Thoracic aorta (tissue), 2 donors: ENCODE measurements at places on chromosomes 3 and 15.
A peak's percentile ranks its signal among the peaks of the same experiment; 100 is the strongest.

GRCh38 chr3:187522293-187522692 lies 147.9 kb downstream of the SST start:
- DNase-seq, result no peak

DNA sequence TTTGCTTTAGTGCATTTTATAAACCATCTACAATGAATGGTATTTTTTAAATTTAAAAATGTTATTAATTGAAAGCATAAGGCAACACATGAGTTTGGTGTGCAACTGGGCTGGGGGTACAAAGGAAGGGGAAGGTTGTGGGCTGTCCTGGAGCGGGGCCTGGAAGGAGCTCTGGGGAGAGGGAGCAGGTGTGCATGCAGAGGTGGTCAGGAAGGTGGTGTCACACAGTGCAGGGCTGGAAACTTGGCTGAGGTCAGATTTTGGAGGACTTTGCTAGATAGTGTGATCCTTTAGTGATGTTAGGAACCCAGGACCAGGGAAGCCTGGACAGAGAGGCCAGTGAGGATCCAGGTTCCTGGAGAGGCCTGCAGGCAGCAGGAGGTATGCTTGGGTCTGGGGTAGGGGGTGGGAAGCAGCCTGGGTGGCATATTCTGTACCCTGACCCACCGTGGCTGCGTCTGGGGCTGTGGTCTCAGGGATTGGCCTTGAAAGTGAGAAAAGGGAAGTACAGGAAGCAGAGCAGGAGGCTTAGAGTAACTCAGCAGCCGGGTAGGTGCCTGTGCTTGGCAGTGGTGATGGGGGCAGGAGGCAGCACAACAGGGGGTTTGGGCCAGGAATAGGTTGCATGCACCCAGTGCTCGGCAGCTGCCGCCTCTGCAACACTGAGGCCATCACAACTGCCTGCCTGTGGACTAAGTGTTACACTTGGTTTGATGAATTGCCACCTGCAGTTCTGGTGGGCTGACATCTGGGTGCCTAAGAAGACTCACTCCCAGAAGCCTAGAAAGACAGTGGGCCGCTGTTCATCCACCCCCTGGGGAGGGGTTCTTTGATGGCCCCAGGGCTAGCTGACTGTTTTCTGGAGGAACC lies 33.0 kb downstream of the KY start:
- no peak for DNase-seq

DNA sequence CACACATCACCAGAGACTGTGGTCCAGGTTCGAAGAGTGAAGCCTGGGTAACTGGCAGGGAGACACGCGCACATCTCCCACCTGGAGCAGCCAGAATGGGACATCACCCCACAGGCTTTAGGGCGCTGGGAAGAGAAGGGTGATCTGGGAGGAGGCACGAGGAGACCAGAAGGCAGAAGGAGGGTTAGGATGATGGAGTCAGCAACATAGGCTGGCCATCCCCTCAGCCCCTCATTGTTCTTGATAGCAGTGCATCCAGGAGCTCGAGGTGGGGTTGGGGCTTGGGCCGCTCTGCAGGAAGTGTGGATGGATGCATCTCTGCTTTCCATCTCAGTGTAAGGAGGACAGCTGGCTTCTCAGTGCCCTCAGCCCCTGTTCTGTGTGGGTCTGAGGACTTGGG lies 15.2 kb downstream of the PLA2G4F start:
- DNase-seq, result no peak

- no peak for DNase-seq
Observed at GRCh38 chr3:159937561-159938166, 51.0 kb upstream of the IL12A start.

DNA sequence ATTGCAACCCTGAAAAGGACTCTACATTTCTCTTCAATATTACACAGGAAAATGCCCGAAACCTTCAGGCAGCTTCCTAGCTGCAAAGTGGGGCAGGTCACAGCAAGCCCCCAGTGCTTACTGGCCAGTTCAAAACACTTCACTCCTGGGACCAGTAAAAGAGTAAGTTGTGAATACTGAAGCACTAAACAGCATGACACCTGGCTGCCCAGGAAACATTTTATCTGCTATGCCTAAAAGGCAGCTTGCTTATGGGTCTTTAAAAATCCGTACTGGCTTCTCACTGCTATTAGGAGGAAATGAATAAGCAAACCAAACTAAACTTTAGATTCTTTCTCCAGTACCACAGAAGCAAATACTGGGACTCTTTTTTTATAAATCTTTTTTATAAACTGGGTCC lies 457.9 kb upstream of the ALCAM start:
- no peak for DNase-seq

GRCh38 chr3:86563400-86563970 lies 427.5 kb downstream of the VGLL3 start:
- DNase-seq, result no peak

DNA sequence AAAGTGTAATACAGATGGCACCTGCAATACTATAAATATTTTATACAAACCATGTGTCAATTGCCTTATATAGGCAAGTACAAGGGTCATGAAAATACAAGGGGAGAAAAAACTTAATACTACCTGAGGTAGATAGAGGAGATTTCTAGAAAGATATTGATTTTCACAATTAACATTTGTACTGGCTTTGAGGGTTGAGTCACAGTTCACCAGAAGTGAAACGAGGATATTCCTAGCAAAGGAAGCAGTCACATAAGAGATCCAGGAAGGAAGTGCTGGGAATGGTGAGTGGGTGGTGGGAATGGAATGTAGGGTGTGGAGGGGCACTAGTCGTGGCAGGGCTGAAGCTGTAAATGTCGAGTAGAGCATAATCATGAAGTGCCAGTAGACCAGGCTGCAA lies 108.7 kb downstream of the P2RY1 start:
- DNase-seq, result no peak

- DNase-seq, result no peak
Observed at GRCh38 chr3:23166845-23167244, 36.3 kb upstream of the UBE2E2 start.

- DNase-seq, result no peak
Observed at GRCh38 chr3:158936530-158937113, 134.8 kb downstream of the MFSD1 start.

GRCh38 chr3:129547241-129547640 lies 4.3 kb downstream of the H1-8 start:
- DNase-seq, result no peak

- no peak for DNase-seq
Observed at GRCh38 chr3:107641572-107642307, 119.0 kb downstream of the BBX start.

- DNase-seq, result no peak
Observed at GRCh38 chr3:189699885-189700284, 68.7 kb downstream of the TP63 start.

GRCh38 chr3:113898892-113899291 lies 48.9 kb upstream of the ZDHHC23 start:
- no peak for DNase-seq

- no peak for DNase-seq
Observed at GRCh38 chr3:127389420-127389819, 101.6 kb upstream of the PRR20G start.

GRCh38 chr15:48823237-48823636 lies 12.4 kb upstream of the CEP152 start:
- no peak for DNase-seq

- DNase-seq, result peak; percentile 68
Observed at GRCh38 chr3:188578576-188579363, 424.8 kb downstream of the LPP start.

DNA sequence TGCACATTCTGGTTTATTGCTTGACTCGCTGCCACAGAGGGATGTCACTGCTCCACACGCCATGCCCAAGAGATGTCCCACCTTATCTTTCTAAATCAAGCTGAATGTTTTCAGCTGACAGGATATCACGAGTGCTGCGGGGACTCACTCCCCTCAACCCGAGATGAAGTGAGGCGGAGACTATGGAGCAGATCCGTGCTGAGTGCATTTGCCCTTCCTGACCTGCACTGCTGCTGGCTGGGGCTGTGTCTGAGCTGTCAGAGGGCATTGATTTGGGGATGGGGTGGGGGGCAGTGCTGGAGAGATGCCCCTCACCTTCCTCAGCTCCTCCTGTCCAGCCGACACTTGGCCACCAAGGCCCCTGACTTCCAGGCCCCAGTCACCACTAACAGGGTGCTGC lies 40.5 kb upstream of the CSPG4 start:
- DNase-seq, result no peak

DNA sequence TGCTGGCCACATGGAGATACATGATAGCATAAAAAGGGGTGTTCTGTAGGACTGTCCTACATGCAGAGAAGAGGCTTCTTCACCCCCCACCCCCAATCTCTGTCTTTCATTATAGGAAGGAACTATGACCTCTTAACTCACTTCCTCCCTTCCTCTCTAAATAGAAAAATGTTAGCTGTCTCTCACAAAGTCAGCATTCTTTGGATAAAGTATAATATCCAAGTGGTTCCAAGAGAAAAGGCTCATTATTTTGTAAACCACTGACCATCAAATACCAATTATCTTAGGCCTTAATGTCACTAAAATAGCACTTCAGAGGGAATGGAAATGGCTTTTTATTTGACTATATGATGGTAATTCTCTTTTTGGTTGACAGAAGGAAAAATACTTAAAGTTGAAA lies 95.3 kb upstream of the SLC2A2 start:
- no peak for DNase-seq

DNA sequence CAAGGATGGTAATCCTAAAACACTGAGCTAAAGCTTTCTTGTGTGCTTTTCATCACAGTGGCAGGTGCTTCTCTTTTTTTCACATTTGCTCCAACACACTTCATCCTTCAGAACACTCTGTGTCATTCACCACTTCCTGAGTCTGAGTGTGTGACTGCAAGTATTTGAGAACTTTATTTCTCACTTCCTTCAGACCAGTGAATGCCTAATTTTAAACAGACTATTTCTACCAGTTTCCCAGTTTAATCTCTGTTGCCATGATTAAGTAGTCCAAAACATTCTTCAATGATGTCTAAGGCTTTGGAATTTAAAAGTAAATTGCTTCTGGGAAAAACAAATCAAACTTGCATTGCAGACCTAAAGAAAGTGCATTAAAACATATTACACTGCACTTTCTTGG lies 541.2 kb downstream of the RBMS3 start:
- no peak for DNase-seq
